ENCODE measurements at places on chromosomes 6 and 20.
A peak's percentile ranks its signal among the peaks of the same experiment; 100 is the strongest.

DNA sequence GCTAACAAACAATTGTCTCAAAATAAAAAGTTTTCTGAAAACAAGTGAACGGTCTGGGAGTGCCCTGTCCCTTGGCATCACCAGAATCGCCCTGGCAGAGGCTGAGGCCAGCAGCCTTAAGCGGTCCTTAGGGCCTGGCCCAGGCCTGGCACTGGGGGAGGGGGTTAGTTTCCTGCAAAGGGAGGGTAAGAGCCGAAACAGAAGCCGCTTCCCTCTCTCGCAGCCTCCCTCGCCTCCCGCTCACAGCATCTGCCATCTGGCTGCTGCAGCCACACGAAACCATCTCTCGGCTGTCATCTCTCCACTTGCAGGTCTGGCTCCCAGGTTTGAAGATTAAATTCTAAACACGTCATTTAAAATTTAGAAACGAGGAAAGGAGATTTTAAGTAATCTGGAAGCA, 31.5 kb downstream of the PMEPA1 start:
- DNase-seq = peak; percentile 46

DNA sequence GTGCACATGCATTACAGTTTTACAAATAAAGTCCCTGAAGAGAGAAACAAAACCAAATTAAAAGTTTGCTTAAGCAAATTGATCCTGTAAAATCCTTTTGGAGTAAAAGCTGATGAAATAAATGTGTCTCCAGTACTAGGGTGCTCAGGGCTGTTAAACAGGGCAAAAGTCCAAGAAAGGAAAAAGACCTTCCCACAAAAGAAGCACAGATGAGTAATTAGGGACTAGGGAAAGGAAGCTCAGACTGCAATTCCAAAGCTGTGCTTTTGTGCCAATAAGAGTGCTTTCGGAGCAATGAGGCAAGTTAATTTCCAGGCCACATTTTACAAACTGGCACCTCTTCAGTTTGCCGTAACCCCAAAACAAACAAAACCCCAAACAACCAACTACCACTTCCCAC, 10.4 kb upstream of the RNF182 start:
- DNase-seq = no peak

- no peak for DNase-seq
These were observed 424.3 kb downstream of the ADGRB3 start for GRCh38 chr6:69059413-69059812.

GRCh38 chr20:64279826-64280459, 24.4 kb downstream of the PCMTD2 start:
- DNase-seq = no peak

DNA sequence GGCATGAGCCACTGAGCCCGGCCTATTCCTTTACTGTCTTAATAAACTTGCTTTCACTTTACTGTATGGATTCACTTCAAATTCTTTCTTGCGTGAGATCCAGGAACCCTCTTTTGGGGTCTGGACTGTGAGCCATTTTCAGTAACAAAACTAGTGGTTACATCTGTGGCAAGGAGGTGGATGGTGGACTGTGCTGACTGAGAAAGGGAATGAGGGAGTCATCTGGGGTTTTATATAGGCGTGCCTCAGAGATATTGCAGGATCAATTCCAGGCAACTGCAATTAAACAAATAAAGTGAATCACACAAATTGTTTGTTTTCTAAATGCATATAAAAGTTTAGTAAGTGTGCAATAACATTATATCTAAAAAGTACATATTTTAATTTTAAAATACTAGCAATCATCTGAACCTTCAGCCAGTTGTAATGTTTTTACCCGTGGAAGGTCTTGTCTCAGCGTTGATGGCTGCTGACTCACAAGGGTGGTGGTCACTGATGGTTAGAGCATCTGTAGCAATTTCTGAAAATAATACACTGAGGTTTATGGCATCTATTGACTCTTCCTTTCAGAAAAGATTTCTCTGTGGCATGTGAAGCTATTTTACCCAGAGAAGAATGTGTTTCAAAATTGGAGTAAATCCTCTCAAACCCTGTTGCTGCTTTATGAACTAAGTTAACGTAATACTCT, 111.4 kb upstream of the FKBP1C start:
- no peak for DNase-seq

GRCh38 chr20:19448632-19449031, 236.2 kb downstream of the SLC24A3 start:
- no peak for DNase-seq

- DNase-seq = no peak
These were observed 90.3 kb downstream of the SHLD1 start for GRCh38 chr20:5840411-5841002.

GRCh38 chr6:35674594-35674993, 14.1 kb downstream of the FKBP5 start:
- DNase-seq = no peak

DNA sequence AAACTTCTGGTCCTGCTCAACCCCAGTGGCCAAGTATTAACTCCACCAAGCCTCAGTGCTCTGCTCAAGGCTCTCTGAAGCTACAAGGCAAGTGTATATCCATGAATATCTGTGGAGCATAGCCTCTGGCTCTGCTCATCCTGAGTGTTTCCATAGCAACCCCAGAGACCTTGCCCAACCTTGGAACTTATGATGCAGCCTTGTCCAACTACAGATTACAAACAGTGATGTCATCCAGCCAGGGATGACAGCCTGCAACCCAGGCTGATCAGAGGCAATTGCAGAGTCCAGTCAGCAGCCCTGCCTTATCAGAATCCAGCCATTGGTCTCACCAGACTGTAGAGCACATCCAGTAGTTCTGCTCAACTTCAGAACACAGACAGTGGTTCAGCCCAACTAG, 65.5 kb upstream of the SPACA1 start:
- no peak for DNase-seq

- DNase-seq = no peak
These were observed 250.9 kb downstream of the TPBG start for GRCh38 chr6:82614518-82614917.

- DNase-seq = no peak
These were observed 611.5 kb upstream of the IMPG1 start for GRCh38 chr6:76683985-76684384.

- no peak for DNase-seq
These were observed 193.0 kb downstream of the BTBD3 start for GRCh38 chr20:12110711-12111110.

DNA sequence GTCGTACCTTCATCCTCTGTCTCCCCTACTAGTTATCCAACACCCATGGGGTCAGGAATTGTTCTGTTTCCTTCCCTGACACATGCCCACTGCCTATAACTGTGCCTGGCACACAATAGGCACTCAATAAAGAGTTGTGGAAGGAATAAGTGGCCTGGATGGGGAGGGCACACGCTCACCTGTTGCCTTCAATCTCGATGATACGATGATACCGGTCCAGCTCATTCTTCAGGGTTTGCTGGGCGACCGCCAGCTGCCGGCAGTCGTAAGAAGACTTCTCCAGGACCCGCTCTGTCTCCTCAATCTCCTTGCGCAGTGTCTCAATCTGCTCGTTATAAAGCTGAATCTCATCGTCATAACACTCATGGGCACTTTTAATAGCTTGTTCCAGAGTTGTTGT, 32.5 kb downstream of the BFSP1 start:
- DNase-seq = no peak

- DNase-seq = peak; percentile 49
These were observed 289.8 kb upstream of the PREP start for GRCh38 chr6:105692613-105693215.
